ENCODE measurements at places on chromosomes 7 and 10. TPM values are rescaled to one million over a fixed set of nuclear protein-coding genes. Genes with fewer than 3 reads are reported as not detected.

ZFYVE27 gene
- 38.3 TPM for total RNA-seq

SPDYE1 gene
- not detected for total RNA-seq

CRYGN gene
- not detected for total RNA-seq

OPALIN gene
- not detected for total RNA-seq

TMEM270 gene
- total RNA-seq: not detected

HSPA14 gene
- total RNA-seq: 15.2 TPM

GIMAP2 gene
- 6.7 TPM for total RNA-seq

INA gene
- total RNA-seq: 223 TPM

SLC39A12 gene
- total RNA-seq: 20.1 TPM

PRKCQ gene
- total RNA-seq: 5.3 TPM

KCNH2 gene
- 17.8 TPM for total RNA-seq

ATOH7 gene
- 0.69 TPM for total RNA-seq

CLRN3 gene
- total RNA-seq: not detected

MYH16 gene
- total RNA-seq: not detected

EXOC4 gene
- 128 TPM for total RNA-seq

TRPV5 gene
- 0.23 TPM for total RNA-seq

STRIP2 gene
- 81.4 TPM for total RNA-seq

PAOX gene
- total RNA-seq: 5.1 TPM

CCDC172 gene
- total RNA-seq: not detected

UPK3B gene
- 0.23 TPM for total RNA-seq

TLX1 gene
- not detected for total RNA-seq

ECD gene
- 31.1 TPM for total RNA-seq

CCL24 gene
- total RNA-seq: not detected

TSPAN12 gene
- 16.8 TPM for total RNA-seq

TSPAN14 gene
- 15.0 TPM for total RNA-seq

PPP3CB gene
- 156 TPM for total RNA-seq

MYL10 gene
- total RNA-seq: not detected

LYZL1 gene
- total RNA-seq: not detected

CUEDC2 gene
- 53.7 TPM for total RNA-seq

GPR85 gene
- 106 TPM for total RNA-seq

CYP3A4 gene
- total RNA-seq: not detected

FAM25A gene
- total RNA-seq: not detected

ADCYAP1R1 gene
- 70.4 TPM for total RNA-seq

TASOR2 gene
- total RNA-seq: 103 TPM

EN2 gene
- 0.23 TPM for total RNA-seq

WNT8B gene
- 0.69 TPM for total RNA-seq

IKZF5 gene
- total RNA-seq: 10.6 TPM

SPAG6 gene
- total RNA-seq: 11.1 TPM

ARPC1B gene
- total RNA-seq: 22.6 TPM

PCDH15 gene
- 30.2 TPM for total RNA-seq

LOXL4 gene
- 0.46 TPM for total RNA-seq

OAT gene
- total RNA-seq: 187 TPM

THNSL1 gene
- 19.4 TPM for total RNA-seq

Measured in diencephalon (tissue), 1 donor.